ENCODE measurements at places on chromosomes 1 and 21.

- no peak for DNase-seq
Observed at GRCh38 chr21:31387560-31388186, 43.6 kb upstream of the TIAM1 start.

GRCh38 chr1:191460234-191460633 is 698.0 kb upstream of the RGS18 start:
- DNase-seq: no peak

GRCh38 chr1:235646463-235646862 is 3.1 kb downstream of the GNG4 start:
- no peak for DNase-seq

DNA sequence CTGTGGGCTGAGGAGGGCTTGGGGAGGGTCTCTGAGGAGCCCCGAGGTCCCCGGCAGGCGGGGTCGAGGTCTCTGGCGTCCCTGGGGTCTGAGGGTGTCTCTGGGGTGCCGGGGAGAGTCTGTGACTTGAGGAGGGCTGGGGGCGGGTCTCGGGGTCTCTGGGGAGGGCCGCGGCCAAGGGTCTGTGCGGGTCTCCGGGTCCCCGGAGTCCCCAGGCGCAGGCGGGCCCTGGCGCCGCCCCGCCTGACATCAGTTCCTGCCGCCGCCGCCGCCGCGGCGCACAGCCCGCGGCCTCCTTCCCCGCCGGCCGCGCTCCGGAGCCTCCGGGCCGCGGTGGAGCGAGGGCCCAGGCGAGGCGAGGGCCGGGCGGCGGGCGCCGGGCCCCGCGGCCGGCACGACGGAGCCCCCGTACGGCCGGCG is at the start of gene PLEKHM2:
TSS of gene PLEKHM2 (plus strand) at position 279 of the 420 bp plus-strand sequence. CDS start 239 bp downstream, outside the sequence.
- DNase-seq: peak; percentile 12

DNA sequence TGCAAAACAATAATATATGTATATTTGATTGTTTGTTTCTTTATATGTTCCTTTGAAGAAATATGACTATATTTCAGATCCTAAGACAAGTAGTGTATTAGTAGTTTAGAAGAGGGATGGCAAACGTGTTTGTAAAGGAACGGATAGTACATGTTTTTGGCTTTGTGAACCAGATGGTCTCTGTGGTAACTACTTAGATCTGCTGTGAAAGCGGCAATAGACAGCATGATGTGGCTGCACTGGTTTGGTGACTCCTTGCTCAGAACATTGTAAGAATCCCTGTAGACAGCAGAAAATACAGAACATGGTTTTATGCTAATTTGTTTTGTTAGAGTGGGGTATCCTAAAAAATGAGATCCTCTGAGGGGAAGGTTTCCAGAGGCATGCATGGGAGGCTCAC is 3.1 kb downstream of the ACADM start:
- no peak for DNase-seq

GRCh38 chr1:229087339-229087738 is 183.6 kb upstream of the RAB4A start:
- DNase-seq: no peak

DNA sequence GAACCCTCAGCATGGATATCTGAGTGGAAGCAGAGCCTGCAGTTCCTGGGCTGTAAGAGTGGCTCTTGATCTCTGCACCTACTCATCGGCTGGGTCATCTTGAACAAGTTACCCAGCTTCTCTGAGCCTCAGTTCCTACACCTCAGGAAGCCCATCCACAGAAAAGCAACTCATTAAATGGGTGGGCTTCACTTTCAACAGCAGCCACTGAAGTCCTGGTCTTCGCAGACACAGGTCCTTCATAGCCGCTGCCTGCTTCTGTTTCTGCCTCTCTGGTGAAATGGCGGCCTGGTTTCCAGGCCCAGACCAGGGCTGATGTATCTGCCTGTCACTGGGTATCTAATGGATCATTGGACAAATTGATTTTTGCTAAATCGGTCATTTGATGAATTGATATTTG is 571.4 kb downstream of the PTPRU start:
- DNase-seq: no peak

GRCh38 chr1:36463463-36463802 is 751 bp downstream of the MRPS15 start:
- no peak for DNase-seq

GRCh38 chr1:109846162-109846561 is 64.5 kb upstream of the CSF1 start:
- DNase-seq: no peak

GRCh38 chr1:247487057-247487456 is 29.2 kb upstream of the OR2B11 start:
- peak; percentile 50 for DNase-seq

- DNase-seq: no peak
Observed at GRCh38 chr1:201501812-201502510, 5.0 kb downstream of the CSRP1 start.

- DNase-seq: no peak
Observed at GRCh38 chr1:233334092-233334491, 6.6 kb downstream of the MAP3K21 start.

DNA sequence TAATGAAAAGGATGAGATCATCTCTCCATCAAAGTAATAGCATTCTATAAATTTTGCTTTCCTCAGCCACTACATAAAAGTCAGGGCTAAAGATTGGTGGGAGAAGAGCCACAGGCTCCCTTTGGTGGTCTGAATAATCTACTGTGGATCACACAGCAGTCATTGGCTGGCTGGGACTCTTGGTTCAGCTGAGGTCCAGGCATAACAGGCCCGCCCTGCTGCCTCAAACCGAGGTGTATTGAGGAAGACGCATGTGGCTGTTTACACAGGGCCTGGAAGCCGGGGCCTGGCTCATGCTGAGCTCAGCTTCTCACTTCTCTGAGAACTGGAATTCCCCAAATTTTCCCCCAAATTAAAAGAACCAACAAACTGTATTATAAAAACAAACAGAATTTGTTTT is 139.2 kb downstream of the PTPRC start:
- no peak for DNase-seq

GRCh38 chr1:36179220-36179600 is 23.2 kb downstream of the MAP7D1 start:
- no peak for DNase-seq

DNA sequence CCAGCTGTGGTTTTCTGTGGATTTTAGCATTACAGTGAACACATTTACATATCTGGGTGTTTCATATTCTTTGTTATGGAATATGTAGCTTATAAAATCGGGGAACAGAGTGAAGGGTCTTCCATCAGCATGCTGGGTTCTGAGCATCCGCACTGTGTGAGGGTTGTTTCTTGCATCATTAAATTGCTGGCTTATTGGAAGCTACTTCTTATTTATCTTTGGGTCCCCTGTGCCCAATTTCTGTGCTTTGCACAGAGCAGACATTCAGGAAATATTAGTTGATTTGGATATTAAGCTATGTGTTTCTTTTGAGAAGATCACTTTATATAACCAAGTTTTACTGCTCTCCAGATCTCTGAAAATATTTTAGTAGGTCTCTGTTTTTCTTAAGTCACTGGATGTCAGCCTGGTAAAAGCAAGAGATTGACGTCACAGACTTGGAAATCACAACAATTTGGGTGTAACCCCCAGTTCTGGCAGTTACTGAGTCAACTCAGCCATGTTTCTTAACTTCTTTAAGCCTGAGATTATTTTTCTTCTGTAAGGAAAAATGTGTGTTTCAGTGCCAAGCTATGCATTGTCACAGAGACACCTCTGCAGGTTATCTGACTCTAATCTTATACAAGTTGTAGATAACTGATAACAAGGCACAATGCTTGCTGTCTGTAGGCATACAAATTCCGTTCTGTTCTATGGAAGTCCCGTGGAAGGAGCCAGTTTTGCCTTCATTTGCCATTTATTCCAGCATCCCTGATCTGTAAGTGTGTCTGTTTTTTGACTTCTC is 258.3 kb upstream of the KAZN start:
- no peak for DNase-seq

GRCh38 chr21:20644552-20644951 is 353.7 kb upstream of the NCAM2 start:
- no peak for DNase-seq

GRCh38 chr1:11394592-11395245 is 84.2 kb upstream of the DISP3 start:
- no peak for DNase-seq

- DNase-seq: peak; percentile 49
Observed at GRCh38 chr1:11784993-11785769, 20.6 kb downstream of the MTHFR start.

DNA sequence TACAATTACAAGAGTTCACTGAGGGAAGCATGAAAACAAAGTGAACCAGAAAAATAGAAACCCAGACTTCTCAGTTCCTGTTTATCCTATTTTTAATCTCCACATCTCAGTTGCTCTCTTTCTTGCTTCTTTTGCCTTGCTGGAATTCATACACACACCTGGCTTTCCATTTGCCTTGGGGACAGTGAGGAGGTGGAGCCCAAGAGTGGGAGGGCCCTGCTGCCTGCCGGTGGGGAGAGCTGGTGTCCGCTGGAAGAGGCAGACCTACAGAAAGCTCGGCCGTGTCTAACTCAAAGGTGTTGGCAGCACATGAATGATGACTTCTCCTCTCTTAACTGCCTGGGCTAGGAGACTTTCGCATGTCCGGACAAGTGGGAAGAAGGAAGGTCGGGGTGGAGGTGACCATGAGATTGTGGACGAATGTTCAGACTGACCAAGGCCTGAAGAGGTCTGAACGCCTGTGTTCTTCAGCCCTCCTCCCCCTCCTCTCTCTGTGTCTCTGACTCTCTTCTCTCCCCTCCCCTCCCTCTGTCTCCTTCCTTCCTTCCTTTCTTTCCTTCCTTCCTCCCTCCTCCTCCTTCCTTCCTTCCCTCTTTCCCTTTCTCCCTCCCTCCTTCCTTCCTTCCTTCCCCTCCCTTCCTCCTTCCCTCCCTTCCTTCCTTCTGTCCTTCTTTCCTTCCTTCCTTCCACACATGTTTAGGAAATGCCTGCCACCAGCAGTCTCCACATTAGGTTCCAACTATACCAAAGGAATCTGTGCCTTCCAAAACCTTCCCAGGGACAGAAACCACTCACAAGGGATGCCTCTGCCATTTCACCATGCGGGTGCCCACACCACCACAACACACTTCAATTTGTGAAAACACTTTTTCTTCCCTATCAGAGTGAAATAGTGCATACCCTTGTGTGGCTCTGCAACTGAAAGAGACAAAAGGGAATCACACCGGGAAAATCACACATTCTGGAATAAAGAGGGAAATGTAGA is 157.3 kb upstream of the RUNX1 start:
- no peak for DNase-seq

DNA sequence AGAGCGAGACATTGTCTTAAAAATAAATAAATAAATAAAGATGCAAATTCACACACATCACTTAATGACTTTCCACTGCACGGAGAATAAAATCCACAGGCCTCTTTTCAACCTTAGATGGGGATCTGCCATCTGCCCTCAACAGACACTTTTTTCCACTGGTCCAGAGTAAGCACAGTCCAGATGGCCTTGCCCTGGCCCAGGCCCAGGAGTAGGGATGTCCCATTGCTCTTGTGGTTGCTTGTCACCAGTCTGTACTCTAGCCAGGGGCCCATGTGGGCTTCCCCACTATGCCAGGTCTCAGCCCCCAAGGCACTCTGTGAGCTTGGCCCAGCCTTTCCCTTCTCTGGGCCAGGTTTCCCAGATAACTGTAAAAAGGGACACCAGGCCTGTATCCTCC is 17.4 kb downstream of the PLOD1 start:
- no peak for DNase-seq

- DNase-seq: no peak
Observed at GRCh38 chr1:184283999-184284398, 102.8 kb upstream of the C1orf21 start.

GRCh38 chr1:100616121-100616621 is 78.2 kb downstream of the GPR88 start:
- DNase-seq: no peak

GRCh38 chr1:160171354-160171753 is 19.0 kb upstream of the CASQ1 start:
- peak; percentile 48 for DNase-seq

DNA sequence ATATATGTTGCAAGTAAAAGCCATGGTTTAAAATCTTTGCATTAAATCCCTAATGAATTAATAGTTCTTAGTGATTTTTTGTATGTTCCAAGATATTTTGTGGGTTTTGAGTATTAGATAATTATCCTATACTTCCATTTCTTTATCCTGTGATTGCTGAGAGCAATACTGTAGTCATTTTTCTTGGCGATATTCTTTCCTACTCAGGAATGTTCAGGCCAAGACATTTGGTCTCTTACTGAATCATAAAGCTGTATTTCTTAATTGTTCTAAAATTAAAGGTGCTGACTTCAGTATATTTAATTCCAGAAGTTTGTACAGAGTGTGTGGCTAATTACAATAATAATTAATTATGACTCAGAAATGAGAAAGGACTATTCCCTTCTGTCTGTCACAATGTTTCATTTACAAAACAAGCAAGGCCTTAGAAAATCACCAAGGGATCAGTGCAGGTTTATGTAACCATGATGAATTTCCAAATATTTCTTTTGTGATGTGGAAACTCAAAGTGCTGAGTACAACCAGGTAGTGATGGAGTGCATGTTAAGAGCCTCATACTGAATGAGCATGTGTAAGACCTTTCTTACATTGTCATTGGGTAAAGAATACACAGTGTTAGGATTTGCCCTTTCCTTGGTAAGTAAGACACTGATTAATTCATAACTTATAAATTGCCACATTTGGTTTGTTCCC is 161.2 kb downstream of the HMCN1 start:
- DNase-seq: peak; percentile 42

GRCh38 chr1:228376262-228376628 is 30.4 kb downstream of the TRIM11 start:
- no peak for DNase-seq

DNA sequence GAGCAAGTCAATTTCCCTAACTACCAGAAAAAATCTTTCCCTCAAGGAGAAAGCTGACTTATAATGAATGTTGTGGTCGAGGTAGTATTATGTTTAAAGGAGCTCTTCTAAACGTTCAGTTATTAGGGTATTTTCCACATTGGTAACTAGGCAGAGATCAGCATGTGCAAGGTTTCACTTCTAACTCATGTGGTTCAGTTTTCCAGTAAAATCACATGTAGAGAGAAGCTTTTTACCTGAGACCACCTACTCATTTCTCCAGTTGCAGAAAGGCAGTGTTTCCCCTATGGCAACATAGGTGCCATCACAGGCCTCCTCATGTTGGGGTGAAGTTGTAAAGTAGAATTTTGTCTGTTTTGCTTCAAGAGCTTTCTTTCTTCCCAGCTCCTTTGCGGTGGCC is 23.7 kb downstream of the IL23R start:
- DNase-seq: no peak

DNA sequence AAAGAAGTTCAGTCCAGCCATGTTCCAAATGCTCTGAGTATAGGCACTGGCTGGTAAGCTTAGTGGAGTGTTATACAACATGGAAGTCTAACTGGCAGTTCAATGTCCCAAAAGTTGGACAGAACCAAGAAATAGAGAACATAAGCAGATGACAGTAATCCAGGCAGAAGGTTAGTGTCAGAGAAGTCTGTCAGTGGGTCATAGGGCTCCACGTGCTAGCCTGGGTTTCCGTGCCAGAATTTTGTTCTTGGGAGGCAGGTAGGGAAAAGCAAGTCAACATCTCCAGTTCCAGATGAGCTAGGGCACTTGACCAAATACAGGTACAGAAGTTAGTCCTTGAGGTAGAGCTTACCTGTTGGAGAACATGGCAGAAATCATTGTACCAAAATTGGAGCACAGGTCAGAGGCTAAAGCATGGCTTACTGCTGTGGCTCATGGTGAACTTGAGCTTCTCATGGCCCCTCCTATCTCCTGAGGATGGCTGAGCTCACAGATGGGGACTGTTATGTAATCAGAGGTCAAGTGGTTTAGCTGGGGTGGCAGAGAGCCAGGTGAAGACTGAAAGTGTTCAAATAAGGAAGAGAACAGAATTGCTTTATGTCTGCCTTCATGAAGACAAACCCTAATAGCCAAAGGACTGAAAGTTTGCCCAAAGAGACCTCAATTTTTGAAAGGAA is 170.8 kb downstream of the NFIA start:
- peak; percentile 68 for DNase-seq

- DNase-seq: no peak
Observed at GRCh38 chr1:58262702-58263101, 283.8 kb downstream of the OMA1 start.

Measured in NCI-H226 (cell line).